ENCODE measurements at places on chromosomes 3 and 15. TPM values are rescaled to one million over a fixed set of nuclear protein-coding genes. Genes with fewer than 3 reads are reported as not detected.

GRCh38 chr3:64023861-64024223 is 548 bp upstream of the PSMD6 start:
- DNase-seq = no peak

- no peak for DNase-seq
Measured at GRCh38 chr15:78321786-78322185, 18.4 kb upstream of the CRABP1 start.

DNA sequence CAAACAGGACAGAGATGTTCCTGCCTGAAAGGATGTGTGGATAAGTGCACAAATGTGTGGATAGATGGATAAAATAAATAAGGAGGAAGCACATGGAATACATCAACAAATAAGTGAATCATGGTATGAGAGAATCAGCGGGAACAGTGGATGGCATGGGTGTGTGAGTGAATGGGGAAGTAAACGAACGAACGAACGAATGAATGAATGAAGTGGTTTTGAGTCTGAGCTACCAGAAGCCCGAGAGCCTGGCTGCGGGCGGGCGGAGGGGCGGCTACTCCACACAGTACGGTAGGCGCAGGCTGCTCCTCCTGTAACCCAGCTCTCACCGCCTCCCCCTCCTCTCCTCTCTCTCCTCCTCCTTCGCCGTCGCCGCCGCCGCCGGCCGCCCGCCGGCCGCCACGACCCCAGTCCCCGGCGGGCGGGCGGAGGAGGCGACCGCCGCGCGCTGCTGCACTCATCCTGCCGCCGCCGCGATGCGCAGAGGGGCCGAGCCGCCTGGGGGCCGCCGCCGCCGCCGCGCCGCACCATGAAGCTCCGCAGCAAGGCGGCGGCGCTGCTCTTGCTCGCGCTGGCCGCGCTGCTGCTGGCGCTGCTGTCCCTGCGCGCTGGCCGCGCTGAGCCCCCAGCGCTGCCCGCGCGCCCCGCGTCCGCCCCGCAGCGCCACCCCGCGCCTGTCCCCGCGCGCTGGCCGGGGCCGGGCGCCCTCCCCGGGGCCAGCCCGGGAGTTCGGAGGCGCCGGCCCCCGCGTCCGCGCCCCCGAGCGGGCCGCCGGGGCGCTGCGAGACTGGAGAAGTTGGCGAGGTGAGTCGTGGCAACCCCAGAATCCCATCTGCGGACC is at the start of gene GXYLT2:
GXYLT2 (plus strand) TSS at position 342 of the 841 bp plus-strand sequence; CDS start at position 530, 188 bp downstream.
- DNase-seq = peak; percentile 64

The SCAP gene
- total RNA-seq = 72.5 TPM

The TPRG1 gene
- 0.11 TPM for total RNA-seq
